ENCODE measurements at places on chromosomes 2 and 18.
A peak's percentile ranks its signal among the peaks of the same experiment; 100 is the strongest.

- DNase-seq: no peak
Measured at GRCh38 chr2:173370198-173370597, 15.5 kb downstream of the CDCA7 start.

DNA sequence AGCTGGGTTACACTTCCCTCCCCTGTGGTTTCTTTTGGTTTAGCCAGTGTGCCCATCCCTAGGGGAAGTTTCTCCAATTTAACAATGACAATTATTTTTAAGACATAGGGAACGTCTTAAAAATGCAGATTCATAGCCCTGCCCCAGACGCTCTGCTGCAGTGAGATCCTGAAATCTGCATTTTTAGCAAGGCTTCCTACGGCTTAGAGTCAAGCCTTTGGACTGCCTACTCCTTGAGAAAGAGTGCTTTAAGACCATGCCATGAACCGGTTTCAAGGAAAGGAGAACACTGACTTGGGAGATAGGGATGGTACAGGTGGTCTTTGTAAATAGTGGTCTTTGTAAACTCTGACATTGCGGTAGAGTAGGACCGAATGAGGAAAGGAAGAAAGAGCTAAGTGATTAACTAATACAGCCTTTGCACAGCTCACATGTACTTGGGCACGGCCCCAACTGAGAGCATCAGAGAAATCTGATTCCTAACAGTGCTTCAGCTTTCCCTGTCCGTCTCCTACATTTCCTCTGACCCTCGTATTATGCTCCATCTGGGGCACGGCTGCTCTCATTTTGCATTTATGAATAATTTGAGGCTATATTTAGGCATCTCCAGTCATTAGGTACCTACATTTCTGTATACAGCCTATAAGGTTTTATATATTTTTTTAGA lies 217.6 kb upstream of the TANK start:
- DNase-seq: no peak

GRCh38 chr2:65450810-65451209 lies 18.4 kb upstream of the SPRED2 start:
- no peak for DNase-seq

DNA sequence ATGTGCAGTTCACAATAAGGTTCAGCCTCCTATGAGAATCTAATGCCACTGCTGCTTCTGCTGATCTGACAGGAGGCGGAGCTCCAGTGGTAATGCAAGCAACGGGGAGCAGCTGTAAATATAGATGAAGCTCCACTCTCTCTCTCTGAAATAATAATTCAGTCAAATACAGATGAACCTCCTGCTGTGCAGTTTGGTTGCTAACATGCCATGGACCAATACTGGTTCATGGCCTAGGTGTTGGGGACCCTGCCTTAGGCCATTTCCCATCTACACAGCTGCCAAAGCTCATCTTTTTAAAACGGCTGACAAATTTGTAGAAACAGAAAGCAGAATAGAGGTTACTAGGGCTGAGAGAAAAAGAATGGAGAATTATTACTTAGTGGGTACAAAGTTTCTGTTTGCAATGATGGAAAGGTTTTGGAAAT lies 10.7 kb upstream of the HNRNPA3 start:
- no peak for DNase-seq

GRCh38 chr18:42758852-42759251 lies 356.6 kb downstream of the RIT2 start:
- DNase-seq: no peak

DNA sequence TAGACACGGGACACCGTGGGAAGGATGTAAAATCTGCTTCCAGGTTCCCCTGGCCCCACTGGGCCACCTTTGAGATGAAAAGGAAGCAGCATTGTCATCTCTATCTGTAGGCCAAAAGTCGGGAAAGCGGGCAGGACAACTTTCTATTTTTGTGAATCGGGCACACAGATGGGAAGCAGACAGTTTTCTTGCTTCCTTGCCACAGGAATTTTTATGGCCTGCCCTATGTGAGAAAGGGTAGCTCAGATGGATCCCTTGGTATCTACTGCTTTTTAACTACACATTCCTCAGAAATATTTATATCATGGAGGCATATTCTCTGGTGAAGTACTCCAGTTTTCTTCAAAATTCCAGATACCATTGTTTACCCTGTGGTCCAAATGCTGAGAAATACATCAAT lies 735.5 kb downstream of the CBLN2 start:
- DNase-seq: no peak

GRCh38 chr2:179440642-179441251 lies 176.1 kb upstream of the SESTD1 start:
- no peak for DNase-seq

DNA sequence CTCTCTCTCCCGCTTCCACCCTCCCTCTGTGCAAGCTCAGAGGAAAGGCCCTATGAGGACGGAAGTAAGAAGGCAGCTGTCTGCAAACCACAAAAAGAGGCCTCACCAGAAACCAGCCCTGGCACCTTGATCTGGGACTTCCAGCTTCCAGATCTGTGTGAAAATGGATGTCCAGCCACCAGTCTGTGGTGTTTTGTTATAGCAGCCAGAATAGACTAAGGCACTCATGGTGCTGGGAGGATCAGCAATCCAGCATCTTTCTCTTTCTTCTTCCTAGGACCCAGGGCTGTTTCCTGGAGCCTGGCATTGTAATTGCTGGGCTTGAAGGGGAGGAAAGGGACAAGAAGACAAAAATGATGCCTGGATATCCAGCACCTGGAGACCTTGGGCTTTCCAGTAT lies 122.5 kb downstream of the SOCS6 start:
- DNase-seq: no peak

GRCh38 chr2:140565756-140566155 lies 1565.1 kb downstream of the LRP1B start:
- no peak for DNase-seq

DNA sequence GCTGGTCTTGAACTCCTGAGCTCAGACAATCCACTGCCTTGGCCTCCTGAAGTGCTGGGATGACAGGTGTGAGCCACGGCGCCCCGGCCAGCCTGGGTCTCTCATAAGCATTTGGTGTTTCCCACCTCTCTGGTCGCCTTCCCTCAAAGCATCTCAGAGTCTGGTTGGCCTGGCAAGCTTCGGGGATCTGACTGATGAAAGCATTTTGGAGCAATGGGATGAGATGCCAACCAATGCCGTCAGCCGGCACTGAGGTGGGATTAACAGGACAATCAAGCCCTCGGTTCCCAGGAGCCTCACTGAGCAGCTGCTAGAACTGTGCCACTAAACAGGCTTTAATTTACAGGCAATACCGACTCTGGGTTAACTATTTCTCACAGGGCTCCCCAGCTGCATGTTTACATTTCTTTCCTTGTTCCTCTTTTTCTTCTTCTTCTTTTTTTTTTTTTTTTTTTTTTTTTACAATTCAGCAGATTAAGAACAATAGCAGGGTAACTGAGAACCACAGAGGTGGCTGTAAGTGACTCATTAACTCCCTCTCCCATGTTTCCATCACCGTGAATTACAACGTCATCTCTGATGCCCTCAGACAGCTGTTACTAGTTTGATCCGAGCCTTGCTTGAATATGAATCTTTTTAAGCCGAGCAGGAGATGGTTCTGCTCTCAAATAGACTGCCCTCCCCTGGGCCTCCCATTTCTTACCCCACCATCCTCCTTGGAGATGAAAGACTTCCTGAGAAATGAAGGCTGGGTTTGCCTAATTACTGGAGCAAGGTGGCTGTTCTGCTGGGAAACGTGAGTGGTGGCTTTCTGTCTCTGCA lies 37.9 kb downstream of the ODC1 start:
- DNase-seq: no peak

DNA sequence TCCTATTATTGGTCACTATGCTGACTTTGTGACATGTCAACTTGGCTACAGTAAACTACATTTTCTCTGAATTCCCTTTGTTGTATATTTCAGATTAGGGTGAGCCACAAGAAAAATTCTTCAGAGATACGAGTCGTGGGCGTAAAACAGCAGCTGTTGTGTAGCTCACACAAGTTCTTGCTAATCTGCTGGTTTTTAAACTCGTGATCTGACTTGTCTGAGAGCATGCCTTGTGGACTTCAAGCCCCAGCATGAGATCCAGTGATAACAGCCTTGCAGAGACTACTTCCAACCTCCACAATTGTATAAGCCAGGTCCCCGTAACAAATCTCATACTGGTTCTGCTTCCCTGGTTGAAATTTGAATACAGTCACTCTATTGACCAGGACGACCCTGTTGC lies 259.8 kb upstream of the LYPD1 start:
- no peak for DNase-seq

DNA sequence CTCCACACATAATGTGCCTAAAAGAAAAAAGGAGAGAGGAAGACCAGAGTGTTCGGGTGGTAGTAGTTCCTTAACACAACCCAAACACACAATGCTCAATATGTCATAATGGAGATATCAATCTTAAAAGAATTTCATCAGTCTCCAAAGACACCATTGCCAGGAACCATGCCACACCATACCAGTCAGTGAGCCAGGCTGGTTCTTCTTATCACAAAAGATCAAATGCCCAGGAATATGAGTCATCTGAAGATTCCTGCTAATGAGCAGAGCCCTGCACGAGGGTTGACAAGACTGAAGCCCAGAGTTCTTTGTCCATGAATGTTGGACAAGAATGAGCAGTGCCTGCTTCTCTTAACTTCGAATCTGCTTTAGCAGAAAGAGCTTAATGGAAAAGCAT lies 262.3 kb downstream of the ZNF516 start:
- DNase-seq: no peak

GRCh38 chr2:236510034-236510433 lies 59.6 kb upstream of the ACKR3 start:
- DNase-seq: no peak

GRCh38 chr2:219178377-219179175 lies 501 bp downstream of the RETREG2 start:
- peak; percentile 40 for DNase-seq

- no peak for DNase-seq
Measured at GRCh38 chr2:158723181-158723838, 71.8 kb upstream of the DAPL1 start.

- DNase-seq: no peak
Measured at GRCh38 chr2:234702731-234703225, 205.9 kb upstream of the ARL4C start.

- DNase-seq: no peak
Measured at GRCh38 chr2:239809391-239809790, 215.8 kb downstream of the NDUFA10 start.

- DNase-seq: no peak
Measured at GRCh38 chr18:73679941-73680712, 467.5 kb downstream of the FBXO15 start.

- DNase-seq: no peak
Measured at GRCh38 chr2:191246820-191247380, 1.7 kb downstream of the MYO1B start.

Measured in neuronal stem cell (in vitro differentiated cells).